A673 (cell line): ENCODE measurements at places on chromosomes 2 and 18. TPM values are rescaled to one million over a fixed set of nuclear protein-coding genes. Genes with fewer than 3 reads are reported as not detected.

SAG gene
- total RNA-seq = 1.3 and 2.4 TPM in 2 replicates

KATNAL2 gene
- total RNA-seq = 10.6 and 15.4 TPM in 2 replicates

TEX44 gene
- total RNA-seq = not detected in 2 replicates

COBLL1 gene
- 4.2 and 6.6 TPM in 2 replicates for total RNA-seq

ZSWIM2 gene
- not detected in 2 replicates for total RNA-seq

PTPRN gene
- total RNA-seq = 0.30 TPM in 1 of 2 replicates, not detected in the other

COL4A4 gene
- total RNA-seq = 0.11 TPM in 1 of 2 replicates, not detected in the other

CDKL4 gene
- total RNA-seq = 0.79 and 1.1 TPM in 2 replicates

SULT6B1 gene
- total RNA-seq = not detected in 2 replicates

GRCh38 chr2:85804583-85804982, 50.8 kb downstream of the ATOH8 start:
- DNase-seq = peak; percentile 65

- no peak for DNase-seq
Measured at GRCh38 chr2:114056294-114057143, 166.6 kb downstream of the ACTR3 start.

GRCh38 chr2:212609479-212609878, 70.9 kb upstream of the ERBB4 start:
- no peak for DNase-seq

DNA sequence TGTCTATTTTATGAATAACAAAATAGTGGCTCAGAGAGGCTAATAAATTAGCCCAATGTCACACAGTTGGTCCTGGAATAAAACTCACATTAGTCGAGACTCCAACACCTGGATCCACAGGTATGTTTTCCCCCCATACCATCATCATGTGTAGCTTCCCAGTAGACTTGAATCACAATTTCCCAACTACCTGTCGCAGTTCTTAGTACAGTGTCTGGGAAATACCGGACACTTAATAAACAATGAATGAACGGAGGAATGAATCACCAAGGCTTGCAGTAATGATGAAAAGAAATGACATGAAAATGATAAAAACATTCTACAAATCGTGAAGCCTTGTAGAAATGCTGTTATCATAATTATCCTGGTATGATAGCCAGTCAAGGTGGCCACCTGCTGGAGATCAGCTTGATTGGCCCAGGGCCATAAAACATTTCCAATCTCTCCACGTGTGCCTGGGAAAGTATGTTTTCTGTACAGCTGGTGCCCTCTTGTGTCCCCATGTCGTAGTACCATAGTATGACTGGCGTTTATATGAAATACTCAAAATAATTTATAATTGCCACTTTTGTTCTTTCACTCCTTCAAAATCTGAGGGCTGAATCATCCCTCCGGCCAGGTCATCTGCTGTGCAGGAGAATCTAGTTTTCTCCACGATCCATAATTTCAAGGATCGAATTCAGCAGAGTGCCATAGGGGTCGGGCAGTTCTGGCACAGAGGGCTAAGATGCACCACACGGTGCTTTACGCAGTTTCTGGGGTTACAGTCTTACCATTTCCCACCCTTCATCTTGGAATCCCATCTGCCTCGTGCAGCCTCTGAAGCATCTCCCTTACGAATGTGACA, 95.4 kb downstream of the LAMA1 start:
- DNase-seq = peak; percentile 15

- no peak for DNase-seq
Measured at GRCh38 chr2:209388446-209389037, 35.3 kb upstream of the MAP2 start.

DNA sequence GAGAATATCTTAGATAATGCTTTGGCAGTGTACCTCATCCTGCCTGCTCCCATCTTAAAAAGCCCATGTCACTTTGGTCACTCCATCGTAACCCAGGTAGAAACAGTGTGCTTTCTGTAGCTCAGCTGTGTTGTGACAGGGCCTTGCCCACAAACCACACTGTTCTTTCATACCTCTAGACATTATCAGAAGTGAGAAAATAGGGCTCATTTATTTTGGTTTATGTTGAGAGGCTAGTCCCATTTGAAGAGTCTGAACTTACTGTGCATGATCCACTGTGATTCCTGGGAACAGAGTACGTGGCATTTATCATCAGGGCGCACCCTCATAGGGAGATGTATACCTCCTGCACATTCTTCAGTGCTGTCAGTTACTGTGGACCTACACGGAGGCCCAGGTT, 69.7 kb downstream of the FEZ2 start:
- no peak for DNase-seq

GRCh38 chr18:61308004-61308403, 25.2 kb upstream of the CDH20 start:
- no peak for DNase-seq

- DNase-seq = no peak
Measured at GRCh38 chr2:234313558-234313957, 183.3 kb downstream of the ARL4C start.

- peak; percentile 61 for DNase-seq
Measured at GRCh38 chr2:12796657-12797056, 79.9 kb downstream of the TRIB2 start.

GRCh38 chr18:42113529-42114191, 158.6 kb downstream of the PIK3C3 start:
- peak; percentile 53 for DNase-seq

- DNase-seq = no peak
Measured at GRCh38 chr2:174003720-174004695, 38.8 kb upstream of the SP3 start.

DNA sequence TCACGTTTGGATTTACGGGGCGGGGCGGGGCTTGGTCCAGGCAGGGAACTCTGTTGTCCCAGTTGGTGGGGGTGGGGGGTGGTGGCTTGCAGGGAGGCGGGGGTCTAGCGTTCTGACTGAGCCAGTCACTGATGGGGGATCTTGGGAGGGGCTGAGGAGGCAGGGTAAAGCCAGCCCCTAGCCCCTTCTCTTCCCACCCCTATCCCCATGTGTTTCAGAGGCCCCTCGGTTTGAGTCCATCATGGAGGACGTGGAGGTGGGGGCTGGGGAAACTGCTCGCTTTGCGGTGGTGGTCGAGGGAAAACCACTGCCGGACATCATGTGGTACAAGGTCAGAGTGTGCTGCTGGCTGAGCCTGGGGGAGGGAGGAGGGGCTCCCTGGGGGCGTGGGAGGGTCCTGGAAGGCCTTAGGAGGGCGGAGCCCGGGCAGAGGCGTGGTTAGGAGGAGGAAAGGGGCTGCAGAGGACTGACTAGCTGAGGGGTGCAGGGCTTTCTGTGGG, 22.0 kb upstream of the GMPPA start:
- peak; percentile 24 for DNase-seq

GRCh38 chr2:46841621-46842020, 74.0 kb downstream of the MCFD2 start:
- DNase-seq = no peak

GRCh38 chr18:24535527-24536295, 75.3 kb downstream of the HRH4 start:
- DNase-seq = no peak

- DNase-seq = no peak
Measured at GRCh38 chr2:204170411-204170810, 233.8 kb downstream of the ICOS start.

DNA sequence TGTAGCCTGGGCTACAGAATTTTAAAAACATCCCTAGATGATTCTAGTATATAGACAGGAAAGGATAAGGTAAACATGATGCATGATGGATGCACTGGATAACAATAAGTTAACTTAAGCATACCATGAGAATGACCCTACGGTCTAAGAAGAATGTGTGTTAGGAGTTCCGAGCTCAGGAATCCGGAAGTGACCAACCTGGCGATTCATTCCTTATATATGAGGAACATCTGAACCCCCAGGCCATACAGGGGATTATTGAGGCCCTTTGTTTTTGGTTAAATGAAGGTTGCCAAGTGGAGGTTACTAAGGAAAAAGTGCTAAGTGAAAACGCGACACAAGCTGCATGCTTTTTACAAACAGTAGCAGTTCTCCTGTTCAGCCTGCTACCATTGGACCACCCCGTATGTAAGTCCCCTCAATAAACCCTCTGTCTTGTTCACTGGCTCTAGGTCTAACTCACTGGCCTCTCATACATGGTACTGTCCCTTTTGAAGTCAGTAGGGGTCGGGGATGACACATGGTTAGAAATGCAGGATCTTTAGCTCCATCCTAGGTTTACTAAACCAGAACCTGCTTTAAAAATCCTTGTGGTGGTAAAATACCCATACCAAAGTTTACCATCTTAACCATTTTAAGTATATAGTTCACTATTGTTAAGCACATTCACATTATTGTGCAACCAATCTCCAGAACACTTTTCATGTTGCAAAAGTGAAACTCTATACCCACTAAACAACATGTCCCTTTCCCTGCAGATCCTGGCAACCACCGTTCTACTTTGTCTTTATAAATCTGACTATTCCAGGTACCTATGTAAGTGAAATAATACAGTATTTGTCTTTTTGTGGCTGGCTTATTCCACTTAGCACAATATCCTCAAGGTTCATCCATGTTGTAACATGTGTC, 111.0 kb upstream of the MAP4K3 start:
- no peak for DNase-seq

GRCh38 chr2:9074930-9075329, 71.4 kb upstream of the MBOAT2 start:
- no peak for DNase-seq

- no peak for DNase-seq
Measured at GRCh38 chr2:10407841-10408648, 40.1 kb downstream of the ODC1 start.

DNA sequence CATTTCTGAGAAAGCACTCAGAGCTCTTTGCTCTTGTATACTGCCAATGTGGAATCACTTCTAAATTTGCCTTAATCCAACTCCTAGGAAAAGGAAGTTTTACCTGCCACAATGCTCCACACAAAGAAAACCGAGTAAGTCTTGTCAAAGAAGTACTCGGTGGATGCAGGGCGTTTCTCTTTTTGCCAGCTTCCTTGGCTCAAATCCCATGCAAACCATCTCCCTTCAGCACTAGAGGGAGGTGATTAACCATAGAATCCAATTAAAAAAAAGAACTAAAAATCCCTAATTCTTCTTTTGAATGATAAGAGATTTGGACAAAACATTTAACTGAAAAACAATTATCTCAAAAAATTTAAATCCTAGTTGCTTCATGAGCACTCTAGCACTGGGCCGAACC, 129.0 kb downstream of the RPRM start:
- no peak for DNase-seq

DNA sequence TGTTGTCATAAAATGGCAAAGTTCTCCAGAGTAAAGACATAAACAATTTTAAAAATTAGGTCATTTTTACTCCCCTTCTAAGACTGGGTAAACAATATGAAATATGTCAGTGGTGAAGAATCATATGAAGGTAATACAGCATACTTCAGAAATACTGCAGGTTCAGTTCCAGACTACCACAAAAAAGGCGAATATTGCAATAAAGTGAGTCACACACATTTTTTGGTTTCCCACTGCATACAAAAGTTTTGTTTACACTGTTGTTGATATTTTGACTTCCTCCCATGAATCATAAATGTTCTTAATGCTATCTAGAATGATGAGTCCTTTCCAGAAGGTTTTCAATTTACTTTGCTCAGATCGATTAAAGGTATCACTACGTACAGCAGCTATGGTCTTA, 73.5 kb downstream of the SMC6 start:
- no peak for DNase-seq

GRCh38 chr2:180077295-180077906, 70.3 kb upstream of the CWC22 start:
- DNase-seq = peak; percentile 46
